Daoy (cell line): ENCODE measurements at places on chromosomes 7 and 10. TPM values are rescaled to one million over a fixed set of nuclear protein-coding genes. Genes with fewer than 3 reads are reported as not detected.

The C10orf143 gene
- total RNA-seq = 0.03 and 0.46 TPM in 2 replicates

- DNase-seq = peak; percentile 98
Measured at GRCh38 chr7:43648473-43649406, 65.8 kb downstream of the STK17A start.

The ABCC2 gene
- total RNA-seq = 0.80 and 1.9 TPM in 2 replicates

- DNase-seq = no peak
Measured at GRCh38 chr10:35495521-35496119, 109.5 kb upstream of the GJD4 start.

GRCh38 chr10:119104654-119105015, 722 bp downstream of the DENND10 start:
- no peak for DNase-seq

DNA sequence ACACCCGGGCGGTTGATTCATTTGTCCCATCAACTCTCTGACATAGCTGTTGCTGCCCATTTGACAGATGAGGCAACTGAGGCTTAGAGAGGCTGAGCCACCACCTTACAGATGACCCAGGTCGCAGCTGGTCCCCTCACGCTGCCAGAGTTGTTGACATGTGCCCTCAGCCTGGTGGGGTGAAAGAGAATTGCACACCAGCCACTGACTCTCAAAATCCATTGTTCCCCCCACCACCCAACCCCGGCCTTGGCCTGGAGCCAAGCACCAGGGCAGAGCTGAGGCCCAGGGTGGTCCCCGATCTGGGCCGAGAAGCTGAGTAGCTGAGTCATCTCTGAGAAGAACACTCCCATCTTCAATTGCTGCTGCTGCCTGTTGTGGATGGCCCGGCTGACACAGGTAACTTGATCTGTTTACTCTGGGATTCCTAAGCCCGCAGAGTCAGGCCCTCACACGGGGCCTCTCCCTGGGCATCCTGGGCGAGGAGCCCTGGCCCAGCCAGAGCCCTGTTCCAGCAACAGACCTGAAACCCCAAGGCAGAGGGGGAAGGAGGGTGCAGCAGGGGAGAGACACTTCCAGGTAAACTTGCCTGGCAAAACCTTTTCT, 27.5 kb downstream of the PVRIG start:
- peak; percentile 97 for DNase-seq

DNA sequence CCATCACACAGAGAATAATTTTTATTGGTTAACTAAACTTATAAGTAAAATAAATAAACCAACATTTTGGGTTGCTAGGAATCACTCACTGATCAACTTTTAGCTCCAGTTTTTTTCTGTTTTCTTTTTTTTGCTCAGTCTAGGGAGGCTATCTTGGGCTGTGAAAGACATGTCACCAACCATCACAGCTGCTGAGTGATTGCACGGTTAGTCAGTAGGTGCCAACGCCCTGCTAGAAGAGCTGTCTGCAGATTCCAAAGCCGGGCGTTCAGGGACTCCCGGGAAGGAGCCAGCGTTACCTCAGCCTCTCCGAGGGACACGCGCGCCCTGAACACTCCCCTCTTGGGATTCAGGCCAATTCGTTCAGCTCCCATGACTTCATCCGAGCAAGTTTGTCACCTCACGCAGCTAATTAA, 604 bp upstream of the STAM start:
- DNase-seq = peak; percentile 75

The DKK1 gene
- 39.8 and 44.7 TPM in 2 replicates for total RNA-seq

The DYNC1I1 gene
- total RNA-seq = 5.0 and 8.4 TPM in 2 replicates

DNA sequence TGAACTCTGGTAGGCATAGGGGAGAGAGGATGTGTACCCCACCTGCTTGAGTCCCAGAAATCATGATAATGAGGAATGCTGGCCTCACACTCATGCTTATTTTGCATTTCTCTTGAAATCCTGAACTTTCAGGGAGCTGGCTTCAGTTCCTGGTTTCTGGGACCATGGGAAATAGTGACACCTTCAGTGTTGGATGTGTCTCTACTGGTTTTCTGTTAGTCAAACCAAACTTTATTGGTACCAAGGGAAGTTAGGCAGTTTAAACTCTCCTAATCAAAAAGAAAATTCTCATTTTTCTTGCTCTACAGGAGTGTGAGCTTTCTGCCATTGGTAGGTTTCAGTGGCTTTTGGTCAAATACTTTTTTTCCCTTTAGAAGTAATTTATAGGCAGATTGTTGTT, 11.8 kb upstream of the PCGF5 start:
- DNase-seq = no peak

The NCAPG2 gene
- total RNA-seq = 57.2 and 60.1 TPM in 2 replicates
